Head of caudate nucleus (tissue), 42 donors: ENCODE measurements at places on chromosomes 13 and 19.

DNA sequence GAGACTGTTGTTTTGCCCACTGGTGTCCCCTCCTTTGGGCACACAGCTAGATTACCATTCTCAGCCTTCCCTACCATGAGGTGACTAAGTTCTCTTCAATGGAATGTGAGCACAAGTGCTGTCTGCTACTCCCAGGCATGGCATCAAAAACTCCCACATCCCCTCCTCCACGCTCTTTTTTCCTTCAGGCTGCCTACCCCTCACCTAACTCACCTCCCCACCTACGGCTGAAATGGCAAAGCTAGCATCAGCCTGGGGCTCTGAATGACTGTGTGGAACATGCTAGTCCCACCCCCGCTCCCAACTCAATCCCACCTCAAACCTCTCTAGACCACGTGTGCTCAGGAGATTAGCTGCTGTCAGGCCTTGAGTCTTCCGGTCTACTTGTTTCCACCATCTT is 512.2 kb downstream of the DIAPH3 start:
- DNase-seq: no peak

DNA sequence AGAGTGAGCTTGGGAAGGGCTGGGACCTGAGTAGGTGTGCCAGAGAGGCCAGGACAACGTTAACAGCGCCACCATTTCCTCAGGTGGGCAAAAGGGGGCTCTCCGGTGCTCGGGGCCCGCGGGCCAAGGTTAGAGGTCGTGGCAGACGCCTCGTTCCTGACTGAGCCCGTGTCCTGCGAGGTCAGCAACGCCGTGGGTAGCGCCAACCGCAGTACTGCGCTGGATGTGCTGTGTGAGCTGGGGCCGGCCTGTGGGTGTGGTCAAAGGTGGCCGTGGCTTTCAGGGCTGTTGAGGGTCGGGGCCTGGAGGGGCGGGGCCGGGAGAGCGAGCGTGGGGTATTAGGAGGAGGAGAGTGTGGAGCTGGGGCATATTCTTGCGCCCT is 3.7 kb downstream of the KIRREL2 start:
- no peak for DNase-seq

DNA sequence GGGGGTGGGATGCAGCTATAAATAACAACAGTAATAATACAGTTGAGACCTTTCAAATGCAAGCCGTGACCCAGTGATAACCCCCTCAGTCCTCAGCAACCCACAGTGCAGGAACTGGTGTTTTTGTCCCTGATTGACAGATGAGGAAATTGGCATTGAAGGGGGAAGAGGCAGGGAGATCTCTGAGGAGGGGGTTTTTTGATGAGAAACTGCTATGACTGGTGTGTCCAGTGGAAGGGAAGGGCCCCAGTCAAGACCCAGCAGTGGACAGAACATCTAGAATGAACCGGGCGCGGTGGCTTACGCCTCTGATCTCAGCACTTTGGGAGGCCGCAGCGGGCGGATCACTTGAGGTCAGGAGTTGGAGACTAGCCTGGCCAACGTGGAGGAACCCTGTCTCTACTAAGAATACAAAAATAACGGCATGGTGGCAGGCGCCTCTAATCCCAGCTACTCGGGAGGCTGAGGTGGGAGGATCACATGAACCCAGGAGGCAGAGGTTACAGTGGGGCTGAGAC is 1.9 kb downstream of the MAP1S start:
- DNase-seq: no peak

DNA sequence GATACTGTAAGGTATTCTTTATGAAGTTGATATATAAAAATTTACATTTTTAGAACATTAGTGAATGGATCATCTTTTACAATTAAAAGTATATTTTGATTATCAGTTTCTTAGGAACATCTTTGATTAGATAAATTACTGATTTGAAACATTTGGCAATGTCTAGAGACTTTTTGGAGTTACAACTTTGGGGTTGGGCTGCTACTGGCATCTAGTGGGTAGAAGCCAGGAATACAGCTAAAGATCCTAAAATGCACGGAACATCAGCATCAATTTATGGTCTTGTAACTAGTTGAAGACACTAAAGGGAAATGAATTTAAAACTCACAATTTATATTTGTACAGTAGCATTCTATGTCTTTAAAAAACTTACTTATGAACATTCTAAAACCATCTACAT is 19.9 kb downstream of the POMP start:
- no peak for DNase-seq

- no peak for DNase-seq
These were observed 9.3 kb downstream of the ZNF526 start for GRCh38 chr19:42229301-42229854.

GRCh38 chr13:79374578-79374977 is 31.5 kb downstream of the RBM26 start:
- no peak for DNase-seq

- DNase-seq: no peak
These were observed 343.0 kb downstream of the PCDH9 start for GRCh38 chr13:66887088-66887487.

DNA sequence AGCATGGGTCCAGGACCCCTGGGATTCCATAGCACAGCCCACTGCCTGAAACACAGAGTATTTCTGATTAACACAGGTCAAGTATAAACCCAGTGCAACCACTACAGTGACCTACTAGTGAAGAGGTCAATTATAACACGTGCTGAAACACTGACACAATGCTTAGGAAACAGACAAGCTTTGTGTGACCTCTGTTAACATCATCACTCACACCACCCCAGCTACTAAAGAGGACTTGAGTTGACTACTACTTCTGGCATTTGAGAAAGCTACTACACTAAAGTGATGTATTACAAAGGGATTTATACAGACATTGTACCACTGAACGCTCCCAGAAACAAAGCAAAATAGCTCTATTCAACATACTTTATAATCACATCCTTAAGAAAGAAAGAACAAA is 1935.9 kb upstream of the PCDH20 start:
- DNase-seq: no peak

DNA sequence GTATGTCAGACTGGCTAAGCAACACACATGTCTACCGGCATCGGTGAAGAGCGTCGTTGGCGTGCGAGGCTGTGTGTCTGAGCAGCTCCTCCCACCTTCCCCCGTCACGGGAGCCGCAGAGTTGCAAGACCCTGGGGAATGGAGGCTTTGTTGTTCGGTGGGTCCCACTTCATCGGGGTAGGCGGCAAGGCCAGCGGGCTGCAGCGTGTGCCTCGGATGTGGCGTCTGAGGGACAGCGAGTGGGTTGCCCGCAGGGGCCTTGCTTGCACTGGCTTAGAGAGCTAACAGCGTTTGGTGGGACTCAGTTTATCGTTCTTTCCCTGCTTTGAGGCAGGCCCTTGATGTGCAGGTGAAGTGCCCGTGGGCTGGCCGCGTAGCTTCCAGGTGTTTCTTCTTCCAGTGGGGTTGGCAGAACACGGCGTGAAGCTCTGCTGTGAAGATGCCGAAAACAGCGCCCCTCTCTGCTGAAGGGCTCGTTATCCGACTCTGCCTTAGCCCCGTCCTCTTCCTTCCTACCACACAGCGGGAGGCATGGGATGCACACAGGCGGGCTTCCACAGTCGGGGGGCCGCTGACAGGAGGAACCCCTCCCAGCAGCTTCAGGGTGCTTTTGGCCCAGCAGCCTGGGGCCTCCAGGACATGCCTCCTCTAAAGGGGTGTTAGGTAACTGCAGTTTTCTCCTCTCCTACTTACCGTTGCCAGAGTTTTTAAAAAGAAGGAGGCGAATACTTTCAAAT is 85.2 kb downstream of the ATP11A start:
- DNase-seq: no peak

- no peak for DNase-seq
These were observed 73.7 kb upstream of the PCDH9 start for GRCh38 chr13:67303661-67304333.

- DNase-seq: no peak
These were observed 344.5 kb downstream of the KCNRG start for GRCh38 chr13:50359779-50360178.

DNA sequence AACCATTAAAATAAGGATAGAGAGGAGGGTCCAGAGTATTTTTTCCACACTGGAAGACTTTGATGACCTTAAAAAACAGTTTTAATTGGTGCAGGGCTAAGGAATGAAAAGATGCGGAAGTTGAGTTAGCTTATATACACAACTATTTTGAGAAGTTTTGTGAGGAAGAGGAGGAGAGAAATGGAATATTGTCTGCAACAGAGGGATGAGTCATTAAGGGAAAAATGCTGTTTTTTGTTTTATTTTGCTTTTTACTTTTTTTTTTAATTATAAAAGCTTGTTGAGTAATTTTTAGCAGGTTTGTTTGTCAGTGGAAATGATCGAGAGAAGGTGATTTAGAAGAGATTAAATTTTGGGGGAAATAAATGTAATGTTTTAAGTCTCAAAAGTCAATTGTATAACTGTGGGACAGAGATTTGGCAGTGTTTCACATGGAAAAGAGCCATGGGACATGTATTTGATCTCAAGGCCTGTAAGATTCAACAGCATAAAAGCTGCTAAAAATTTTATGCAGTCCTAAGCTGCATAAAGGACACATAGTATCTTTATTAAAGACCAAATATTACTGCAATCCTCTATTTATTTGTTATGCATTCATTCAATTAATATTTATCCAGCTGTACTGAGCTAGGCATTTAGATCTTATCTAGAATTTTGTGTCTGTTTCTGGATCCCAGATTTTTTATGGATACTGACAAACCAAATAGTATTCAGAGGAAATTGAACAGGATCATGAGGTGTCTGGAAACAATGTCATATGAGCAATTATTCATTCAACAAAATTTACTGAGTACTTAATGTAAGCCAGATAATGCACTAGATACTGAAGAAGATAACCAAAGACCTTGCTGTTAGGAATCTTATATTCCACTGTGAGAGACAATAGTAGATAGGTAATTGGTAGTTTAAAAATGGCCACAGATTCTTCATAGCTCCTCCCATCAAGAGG is 72.7 kb downstream of the DNAJC15 start:
- DNase-seq: no peak

- DNase-seq: peak; percentile 8
These were observed 9.5 kb upstream of the URAD start for GRCh38 chr13:27997904-27998522.

GRCh38 chr13:28734906-28735305 is 16.1 kb upstream of the SLC46A3 start:
- no peak for DNase-seq

DNA sequence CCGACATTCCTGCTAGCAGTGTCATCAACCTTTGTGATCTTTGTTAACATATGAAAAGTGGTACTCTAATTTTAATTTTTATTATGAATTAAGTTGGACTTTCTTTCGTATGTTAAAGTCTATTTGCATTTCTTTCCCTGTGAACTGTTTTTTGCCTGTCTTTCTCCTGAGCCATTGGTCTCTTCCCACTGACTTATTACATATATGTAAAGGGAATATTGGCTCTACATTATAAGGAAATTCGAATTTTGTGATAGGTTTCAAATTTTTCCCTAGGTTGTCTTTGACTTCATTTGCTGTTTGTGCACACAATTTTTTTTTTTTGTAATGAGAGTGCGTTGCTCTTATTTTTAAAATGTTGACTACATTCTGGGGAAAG is 442 bp upstream of the CDC16 start:
- no peak for DNase-seq

DNA sequence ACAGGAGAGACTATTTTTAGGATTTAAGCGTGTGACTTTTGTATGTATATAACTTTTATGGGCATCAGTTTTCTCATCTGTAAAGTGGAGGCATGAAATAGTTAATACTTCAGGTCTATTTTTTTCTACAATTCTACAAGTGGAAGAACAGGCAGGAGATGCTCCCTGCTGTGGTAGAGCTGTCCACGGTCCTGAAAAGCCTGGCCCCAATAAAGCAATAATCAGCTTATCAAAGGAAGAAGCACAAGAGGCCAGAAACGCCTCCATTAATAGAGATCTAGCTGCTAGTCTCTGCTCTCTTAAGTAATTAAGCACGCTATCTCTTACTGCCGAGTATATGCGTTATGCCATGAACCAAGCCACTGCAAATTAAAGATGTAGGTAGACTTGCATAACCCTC is 28.0 kb upstream of the WASF3 start:
- no peak for DNase-seq

- no peak for DNase-seq
These were observed 23.5 kb downstream of the COL4A2 start for GRCh38 chr13:110330491-110331011.

- DNase-seq: no peak
These were observed 16.2 kb downstream of the NUMBL start for GRCh38 chr19:40674291-40674690.

GRCh38 chr13:101325423-101325822 is 90.9 kb downstream of the NALCN start:
- no peak for DNase-seq

GRCh38 chr13:85632526-85633195 is 166.6 kb downstream of the SLITRK6 start:
- DNase-seq: no peak

DNA sequence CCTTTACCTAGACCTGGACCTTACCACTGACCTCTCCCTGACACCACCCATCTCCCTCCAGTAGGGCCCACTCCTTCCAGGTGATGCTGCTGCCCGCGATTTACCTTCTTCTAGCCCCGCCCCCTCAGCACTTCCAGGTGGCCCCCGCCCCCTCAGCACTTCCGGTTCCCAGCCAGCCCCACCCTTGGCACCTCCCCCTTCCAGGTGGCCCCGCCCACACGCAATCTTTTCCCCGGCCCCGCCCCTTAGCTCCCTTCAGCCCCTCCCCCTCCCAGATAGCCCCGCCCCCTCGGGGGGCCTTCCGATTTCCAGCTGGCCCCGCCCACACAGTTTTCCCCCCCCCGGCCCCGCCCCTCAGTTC is 586 bp downstream of the LIG1 start:
- peak; percentile 40 for DNase-seq

GRCh38 chr13:99299920-99300341 is 7.3 kb downstream of the GPR183 start:
- DNase-seq: no peak

GRCh38 chr13:40796649-40797048 is 7.2 kb downstream of the SLC25A15 start:
- DNase-seq: no peak

DNA sequence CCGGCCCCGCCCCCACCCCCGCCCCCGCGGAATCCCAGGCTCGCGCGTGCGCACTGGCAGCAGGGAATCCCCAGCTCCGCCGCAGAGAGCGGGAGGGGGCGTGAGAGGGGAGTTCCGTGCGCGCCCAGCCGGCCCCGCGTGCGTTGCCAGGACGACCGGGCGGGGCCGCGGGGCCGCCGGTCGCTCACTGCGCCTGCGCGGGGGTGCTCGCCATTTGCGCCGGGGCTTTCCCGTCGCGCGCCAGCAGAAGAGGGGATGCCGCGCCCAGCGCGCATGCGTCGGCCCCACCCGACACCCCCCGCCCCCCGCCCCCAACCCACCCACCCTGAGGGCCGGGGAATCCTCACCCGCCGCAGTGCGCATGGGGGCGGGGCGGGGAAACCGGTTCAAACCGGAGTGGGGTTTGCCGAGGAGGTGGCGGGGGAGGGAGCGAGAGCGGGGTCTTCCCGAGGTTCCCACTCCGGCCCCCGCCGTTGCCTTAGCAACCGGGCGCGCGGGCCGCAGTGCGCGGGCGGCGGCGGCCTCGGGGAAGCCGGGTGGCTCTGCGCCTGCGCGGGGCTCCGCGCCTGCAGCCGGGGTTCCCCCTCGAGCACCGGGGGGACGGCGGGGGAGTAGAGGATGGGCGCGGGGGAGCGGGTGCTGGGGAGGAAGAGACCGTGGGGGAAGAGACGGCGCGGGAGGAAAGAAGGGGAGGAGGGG is 15.1 kb downstream of the CCDC124 start:
- peak; percentile 87 for DNase-seq
